ENCODE measurements at places on chromosomes 4 and X.
A peak's percentile ranks its signal among the peaks of the same experiment; 100 is the strongest.

DNA sequence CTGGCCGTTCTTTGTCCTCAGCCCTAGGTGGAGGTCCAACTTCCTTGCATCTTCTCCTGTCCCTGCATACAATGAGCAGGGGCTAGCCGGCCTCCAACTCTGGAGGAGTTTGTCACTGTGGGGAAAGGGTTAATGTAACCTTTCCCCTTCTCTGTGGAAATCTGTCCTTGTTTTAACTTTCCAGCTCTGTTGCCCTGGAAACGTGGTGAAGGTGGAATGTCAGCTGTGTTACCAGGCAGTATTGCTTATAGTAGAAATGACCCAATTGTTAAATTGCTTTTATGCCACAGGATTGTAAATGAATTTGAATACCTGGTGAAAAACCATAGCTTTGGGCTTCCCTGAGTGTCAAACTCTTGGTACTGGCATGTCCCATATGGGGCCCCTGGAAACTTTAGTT, 131.6 kb upstream of the SCML1 start:
- no peak for DNase-seq

GRCh38 chr4:73127839-73128453, 58.4 kb upstream of the COX18 start:
- no peak for DNase-seq

GRCh38 chr4:86586626-86587380, 7.3 kb upstream of the PTPN13 start:
- DNase-seq, result no peak

GRCh38 chr4:1241936-1242505, 6.9 kb downstream of the CTBP1 start:
- DNase-seq, result no peak

- DNase-seq, result no peak
Observed at GRCh38 chr4:3411676-3412075, 30.1 kb upstream of the HGFAC start.

DNA sequence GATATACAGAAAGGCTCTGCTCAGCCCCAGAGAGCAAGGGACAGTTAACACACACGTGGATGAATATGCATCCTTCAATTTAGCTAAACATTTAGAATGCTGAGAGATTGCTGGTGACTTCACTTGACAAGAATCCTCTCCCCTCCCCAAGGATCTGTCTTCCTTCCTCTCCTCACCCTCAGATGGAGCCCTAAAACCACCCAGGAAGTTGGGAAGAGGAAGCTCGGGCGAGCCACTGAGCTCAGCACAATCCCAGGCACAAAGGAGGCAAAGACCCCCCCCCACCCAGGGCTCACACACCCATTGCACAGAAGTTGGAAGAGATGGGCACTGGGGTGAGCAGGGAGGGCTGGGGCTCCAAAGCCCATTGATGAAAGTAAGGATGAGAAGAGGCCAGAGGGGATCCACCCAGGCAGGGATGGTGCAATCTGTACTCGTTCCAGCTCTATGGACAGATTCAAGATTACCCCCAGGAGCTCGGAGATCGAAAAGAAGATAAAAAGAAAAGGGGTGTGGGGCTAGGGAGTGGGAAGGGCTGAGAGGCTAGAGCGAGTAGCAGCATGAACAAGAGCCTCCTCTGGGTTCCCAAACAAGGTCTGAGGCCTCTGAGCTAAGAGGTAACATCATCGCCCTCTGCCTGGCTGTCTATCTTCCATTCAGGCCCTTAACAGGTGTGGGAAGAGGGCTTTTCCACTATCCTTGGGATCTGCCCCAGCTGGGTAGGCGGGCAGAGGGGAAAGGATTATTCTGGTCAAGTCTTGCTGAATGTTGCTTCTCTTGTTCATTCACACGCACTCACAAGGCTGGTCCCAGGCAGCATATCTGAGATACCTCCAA, 1.2 kb downstream of the TFE3 start:
- no peak for DNase-seq

DNA sequence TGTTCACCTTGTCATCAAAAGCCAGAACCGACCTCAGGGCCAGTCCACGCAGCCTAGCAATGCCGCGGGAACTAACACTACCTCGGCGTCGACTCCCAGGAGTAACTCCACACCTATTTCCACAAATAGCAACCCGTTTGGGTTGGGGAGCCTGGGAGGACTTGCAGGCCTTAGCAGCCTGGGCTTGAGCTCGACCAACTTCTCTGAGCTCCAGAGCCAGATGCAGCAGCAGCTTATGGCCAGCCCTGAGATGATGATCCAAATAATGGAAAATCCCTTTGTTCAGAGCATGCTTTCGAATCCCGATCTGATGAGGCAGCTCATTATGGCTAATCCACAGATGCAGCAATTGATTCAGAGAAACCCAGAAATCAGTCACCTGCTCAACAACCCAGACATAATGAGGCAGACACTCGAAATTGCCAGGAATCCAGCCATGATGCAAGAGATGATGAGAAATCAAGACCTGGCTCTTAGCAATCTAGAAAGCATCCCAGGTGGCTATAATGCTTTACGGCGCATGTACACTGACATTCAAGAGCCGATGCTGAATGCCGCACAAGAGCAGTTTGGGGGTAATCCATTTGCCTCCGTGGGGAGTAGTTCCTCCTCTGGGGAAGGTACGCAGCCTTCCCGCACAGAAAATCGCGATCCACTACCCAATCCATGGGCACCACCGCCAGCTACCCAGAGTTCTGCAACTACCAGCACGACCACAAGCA, 898 bp downstream of the UBQLN2 start:
- DNase-seq, result peak; percentile 15

DNA sequence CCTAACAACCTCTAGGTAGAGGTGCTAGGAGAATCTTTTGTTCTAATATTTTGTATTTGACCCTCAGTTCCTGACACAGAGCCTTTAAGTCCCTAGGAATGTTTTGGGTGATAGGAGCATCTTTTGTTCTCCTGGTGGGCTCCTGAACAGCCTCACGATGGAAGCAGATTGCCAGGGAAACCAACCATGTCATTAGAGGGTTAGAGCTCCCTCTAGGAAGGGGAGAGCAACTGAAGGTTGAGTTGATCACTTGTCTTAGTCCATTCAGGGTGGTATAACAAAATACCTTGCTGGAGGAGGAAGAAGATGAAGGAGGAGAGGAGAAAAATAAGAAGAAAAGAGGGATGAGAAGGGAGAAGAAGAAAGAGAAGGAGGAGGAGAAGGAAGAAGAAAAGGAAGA, 9.2 kb downstream of the VCX start:
- DNase-seq, result no peak

DNA sequence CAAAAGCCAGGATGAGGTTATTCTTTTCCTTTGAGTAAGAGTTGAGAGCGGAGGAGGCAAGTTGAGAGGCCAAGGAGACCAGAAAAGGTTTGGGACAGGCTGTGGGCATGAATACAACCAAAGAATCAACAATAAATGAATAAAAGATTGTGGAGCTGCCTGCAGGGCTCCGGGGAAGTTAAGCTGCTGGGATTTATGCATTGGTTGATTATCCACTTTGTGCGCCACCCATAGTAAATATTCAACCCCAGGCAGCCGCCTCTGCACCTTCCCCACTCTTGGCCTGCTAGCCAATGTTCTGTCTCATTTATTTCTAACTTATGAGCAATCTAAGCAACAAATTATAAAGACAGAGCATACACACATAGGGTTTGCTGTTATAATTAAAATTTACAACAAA, 28.2 kb upstream of the IGSF1 start:
- no peak for DNase-seq

- peak; percentile 50 for DNase-seq
Observed at GRCh38 chr4:7295911-7296660, 103.7 kb downstream of the SORCS2 start.

DNA sequence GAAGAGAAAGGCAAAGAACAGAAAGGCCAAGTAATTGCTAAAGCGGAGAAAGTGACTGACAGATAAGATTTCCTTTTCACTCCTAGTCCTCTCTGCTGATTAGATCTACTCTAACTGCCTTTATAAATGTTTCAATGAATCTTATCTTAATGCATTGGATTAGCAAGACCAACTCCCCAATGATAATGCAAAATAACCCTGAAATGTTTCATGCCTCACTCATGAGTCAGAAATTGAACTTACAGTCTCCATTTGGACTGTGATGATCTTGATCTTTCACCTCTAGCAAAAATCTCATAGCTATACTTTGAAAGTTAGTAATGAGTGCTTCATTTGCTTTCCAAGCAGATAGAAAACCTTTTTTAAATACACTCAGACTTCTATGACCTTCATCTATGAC, 26.5 kb downstream of the SLC10A7 start:
- no peak for DNase-seq

DNA sequence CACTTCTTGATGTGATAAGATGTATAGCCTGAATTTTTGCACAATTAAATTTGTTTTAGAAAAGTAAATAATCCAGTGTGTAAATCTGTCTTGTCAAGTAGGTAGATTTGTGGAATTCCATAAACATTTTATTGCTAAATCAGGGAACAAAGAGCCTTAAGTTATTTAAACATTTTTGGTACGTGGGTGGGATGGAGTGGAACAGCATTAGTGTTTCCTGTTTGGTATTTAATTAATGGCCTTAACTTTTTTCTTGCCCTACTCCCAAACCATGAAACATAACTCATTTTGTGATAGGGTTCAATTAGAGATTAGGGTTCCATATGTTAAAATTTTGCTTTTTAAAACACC, 5.1 kb downstream of the NUDT9 start:
- DNase-seq, result no peak

DNA sequence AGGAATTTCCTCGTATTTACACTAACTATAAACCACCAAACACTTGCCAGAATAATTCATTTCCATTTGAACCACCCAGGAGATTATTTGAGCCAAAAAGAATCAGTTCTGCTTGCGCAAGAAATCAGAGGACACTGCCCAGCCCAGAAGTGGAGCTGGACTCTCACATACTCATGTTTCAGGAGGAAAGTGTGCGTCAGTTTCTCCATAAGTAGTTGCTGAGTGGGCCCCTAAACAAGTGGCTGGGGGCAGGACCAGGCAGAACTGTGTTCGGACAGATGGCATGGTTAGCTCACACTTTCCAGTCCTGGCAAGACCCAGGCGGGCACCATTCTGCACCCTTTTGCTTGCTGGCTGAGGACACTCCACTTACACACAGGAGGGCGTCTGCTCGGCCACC, 38.8 kb downstream of the BTC start:
- DNase-seq, result no peak
